Activated T-cell treated with anti-CD3 and anti-CD28 coated beads, Interleukin-2, amount 50 U/mL, for 72 hours (primary cell): ENCODE measurements at places on chromosomes 4 and X.

GRCh38 chr4:165763640-165764039, 109.4 kb upstream of the TLL1 start:
- DNase-seq = no peak

DNA sequence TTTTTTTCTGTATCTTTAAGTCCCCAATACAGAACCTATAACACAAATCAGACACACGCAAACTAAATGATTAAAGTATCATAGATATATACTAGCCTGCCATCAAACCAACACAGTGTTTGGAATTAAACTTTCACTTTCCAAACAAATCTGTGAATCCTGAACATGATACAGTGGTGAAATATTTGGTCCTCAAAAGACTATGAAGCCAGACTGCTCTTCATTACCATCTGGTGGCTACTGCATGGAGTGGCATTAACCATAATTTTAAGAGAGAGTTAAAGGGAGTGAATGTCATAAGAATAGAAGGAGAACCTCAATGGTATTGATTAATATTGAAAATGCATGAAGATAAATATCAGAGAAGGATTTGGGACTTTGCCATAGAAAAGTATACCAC, 9.2 kb upstream of the GABRA4 start:
- no peak for DNase-seq

- DNase-seq = no peak
Measured at GRCh38 chr4:16194214-16194613, 32.1 kb downstream of the TAPT1 start.

DNA sequence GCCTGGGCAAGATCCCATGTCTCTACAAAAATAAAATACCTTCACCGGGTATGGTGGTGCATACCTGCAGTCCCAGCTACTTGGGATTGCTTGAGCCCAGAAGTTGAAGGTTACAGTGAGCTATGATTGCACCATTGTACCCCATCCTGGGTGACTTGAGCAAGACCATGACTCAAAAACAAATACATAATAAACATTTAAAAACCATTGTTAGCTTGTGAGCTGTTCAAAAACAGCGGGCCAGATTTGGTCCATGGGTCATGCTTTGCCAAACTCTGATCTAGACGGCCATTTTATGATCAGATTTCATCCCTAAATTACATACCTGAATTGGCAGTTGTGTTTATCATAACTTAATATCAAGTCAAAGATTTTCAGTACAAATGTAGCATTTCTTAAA, 76.0 kb upstream of the GPM6B start:
- no peak for DNase-seq
